A673 (cell line): ENCODE measurements at places on chromosomes 7 and 10. TPM values are rescaled to one million over a fixed set of nuclear protein-coding genes. Genes with fewer than 3 reads are reported as not detected.

The IGFBP1 gene
- not detected in 2 replicates for total RNA-seq

The TMEM176A gene
- total RNA-seq: 2.3 and 2.9 TPM in 2 replicates

DNA sequence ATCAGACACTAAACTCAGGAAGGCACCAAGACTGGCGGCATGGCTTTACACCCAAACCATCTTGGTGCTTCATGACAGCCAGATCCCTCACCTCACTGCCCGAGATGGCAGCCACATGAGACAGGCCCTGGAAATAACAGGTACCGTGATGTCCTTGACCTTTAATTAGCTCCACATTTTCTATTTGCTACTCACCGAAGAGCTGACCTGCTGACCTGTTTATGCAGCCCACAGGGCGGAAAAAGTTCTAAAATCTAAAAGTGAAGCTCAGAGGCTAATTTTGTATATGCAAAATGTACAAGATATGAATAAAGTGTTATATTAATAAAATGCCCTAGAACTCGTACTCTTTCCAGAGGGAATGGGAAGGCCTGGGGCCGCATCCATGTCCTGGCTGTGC lies 51.6 kb upstream of the RASGEF1A start:
- no peaks in the 10 kb centered on the region for H3K36me3 ChIP-seq
- H3K27ac ChIP-seq: no peak overlapping the region
- no peaks in the 10 kb centered on the region for H3K4me1 ChIP-seq
- no peak for DNase-seq

The CALCR gene
- total RNA-seq: not detected in 2 replicates

- H3K4me3 ChIP-seq: no peak overlapping the region
- no peak overlapping the region for H3K27ac ChIP-seq
- H3K36me3 ChIP-seq: no peaks in the 10 kb centered on the region
These were observed 270.3 kb downstream of the ELFN1 start for GRCh38 chr7:1940402-1940786.

DNA sequence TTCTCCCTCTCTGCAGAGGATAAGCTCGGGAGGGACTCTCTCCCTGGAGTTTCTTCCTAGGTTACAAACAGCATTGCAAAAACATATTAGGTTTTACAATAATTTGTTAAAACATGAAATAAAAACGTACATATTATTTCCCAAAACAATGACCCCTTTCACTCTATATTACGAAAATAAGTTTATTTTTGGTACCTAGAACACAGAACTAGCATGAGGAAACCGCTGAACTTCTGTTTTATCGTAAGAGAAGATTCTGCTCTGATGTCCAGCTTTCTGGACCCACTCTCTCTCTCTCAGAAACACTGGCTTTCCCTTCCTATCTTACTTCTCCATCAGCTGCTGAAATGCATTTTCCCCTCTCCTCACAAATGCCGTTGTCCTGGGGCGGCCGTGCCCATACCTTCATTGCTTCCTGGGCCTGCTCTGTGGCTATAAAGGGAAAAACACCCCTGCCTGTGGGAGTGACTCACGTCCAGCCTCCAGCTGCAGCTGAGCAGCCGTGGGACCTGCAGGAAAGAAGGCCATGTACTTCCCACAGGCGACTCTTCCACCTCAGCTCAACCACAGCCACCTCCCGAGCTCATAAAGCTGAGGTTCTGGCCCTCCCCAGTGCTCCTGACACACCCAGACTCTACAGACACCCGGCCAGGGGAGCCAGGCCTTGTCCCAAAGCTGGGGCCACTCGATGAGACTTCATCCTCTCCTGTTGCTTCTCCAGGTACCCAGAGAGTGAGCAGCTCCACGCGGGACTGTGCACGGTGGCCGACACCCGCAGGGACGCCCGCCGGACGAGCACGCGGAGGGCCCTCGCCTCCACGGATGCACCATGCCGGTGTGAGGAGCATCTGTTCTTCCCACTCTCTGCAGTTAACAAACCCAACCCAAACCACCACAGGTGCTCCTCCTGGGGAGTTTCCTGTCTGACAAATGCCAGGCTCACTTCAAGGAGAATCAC lies 3.1 kb downstream of the GPER1 start:
- H3K27ac ChIP-seq: no peak overlapping the region
- H3K27me3 ChIP-seq: no peaks in the 10 kb centered on the region
- no peak overlapping the region for H3K4me3 ChIP-seq
- H3K36me3 ChIP-seq: no peaks in the 10 kb centered on the region
- H3K4me1 ChIP-seq: peaks cover 12% of the 10 kb centered on the region
- no peak for DNase-seq

GRCh38 chr7:156504687-156505545 lies 135.7 kb upstream of the RNF32 start:
- H3K36me3 ChIP-seq: no peaks in the 10 kb centered on the region
- no peaks in the 10 kb centered on the region for H3K4me1 ChIP-seq
- no peaks in the 10 kb centered on the region for H3K27me3 ChIP-seq
- no peak overlapping the region for H3K4me3 ChIP-seq
- H3K27ac ChIP-seq: no peak overlapping the region

GRCh38 chr7:24152877-24153472 lies 131.0 kb upstream of the NPY start:
- DNase-seq: no peak
- H3K27me3 ChIP-seq: no peaks in the 10 kb centered on the region
- no peak overlapping the region for H3K4me3 ChIP-seq
- H3K27ac ChIP-seq: no peak overlapping the region
- H3K4me1 ChIP-seq: peaks cover 6% of the 10 kb centered on the region
- no peaks in the 10 kb centered on the region for H3K36me3 ChIP-seq

- no peak overlapping the region for H3K27ac ChIP-seq
- no peaks in the 10 kb centered on the region for H3K36me3 ChIP-seq
- no peaks in the 10 kb centered on the region for H3K27me3 ChIP-seq
These were observed 17.6 kb upstream of the IMPDH1 start for GRCh38 chr7:128427289-128427891.

The AKR1C4 gene
- total RNA-seq: not detected in 2 replicates

DNA sequence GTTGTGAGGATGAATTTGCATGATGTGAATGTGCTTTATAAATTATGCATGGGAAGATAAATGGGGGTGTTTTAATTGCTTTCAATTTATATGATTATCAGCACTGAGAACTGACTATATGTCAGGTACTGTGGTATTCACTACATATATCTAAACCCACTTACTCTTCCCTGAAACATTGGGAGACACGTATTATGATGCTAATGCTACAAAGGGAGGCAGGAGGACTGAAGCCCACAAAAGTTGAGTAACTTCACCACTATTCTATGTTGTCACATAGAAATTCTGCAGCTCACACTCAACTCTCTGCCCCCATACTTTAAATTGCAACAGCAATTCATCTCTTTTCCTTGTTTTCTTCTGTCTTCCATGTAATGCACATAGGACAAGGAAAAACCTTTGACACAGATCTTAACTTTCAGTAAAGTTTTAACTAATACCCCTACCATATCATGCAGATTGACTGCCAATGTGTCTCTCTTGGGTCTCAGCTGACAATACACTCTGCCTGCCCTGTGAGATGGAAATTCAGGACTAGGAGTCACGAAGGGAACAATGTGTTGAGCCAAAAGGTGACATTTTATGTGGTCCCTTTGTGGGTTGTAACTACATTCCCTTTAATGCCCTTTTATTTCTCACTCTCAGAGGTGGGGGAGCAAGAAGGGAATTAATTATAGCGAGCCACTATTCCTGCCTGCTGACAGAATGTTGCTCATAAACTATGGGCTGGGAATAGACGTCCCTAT lies 691.0 kb upstream of the SORCS1 start:
- H3K4me1 ChIP-seq: no peaks in the 10 kb centered on the region
- H3K36me3 ChIP-seq: no peaks in the 10 kb centered on the region
- no peak overlapping the region for H3K27ac ChIP-seq
- H3K27me3 ChIP-seq: no peaks in the 10 kb centered on the region

DNA sequence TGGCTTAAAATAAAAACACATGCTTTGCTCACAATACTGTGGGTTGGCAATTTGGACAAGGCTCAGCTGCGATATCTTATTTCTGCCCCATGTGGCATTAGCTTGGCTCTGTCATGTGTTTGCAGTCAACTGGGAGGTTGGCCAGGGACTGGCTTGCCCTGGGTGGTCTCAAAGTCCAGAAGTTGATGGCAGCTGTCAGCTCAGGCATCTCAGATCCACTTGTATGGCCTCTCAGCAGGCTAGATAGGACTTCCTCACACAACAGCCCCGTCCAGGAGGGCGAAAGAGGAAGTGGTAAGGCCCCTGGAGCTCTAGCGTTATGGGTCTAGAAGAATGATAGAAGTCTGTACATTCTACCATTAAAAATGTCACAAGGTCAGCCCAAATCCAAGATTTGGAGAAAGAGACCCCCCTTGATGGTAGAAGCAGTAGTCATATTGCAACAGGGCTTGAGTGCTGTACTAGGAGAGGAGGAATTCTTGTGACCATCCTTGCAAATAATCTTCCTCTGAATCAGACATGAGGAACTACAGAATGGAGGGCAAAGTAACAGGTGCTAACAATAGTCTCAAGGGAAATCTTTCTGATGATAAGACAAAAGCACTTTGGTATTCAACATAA lies 166.2 kb downstream of the FAM107B start:
- H3K4me3 ChIP-seq: no peak overlapping the region
- H3K27ac ChIP-seq: no peak overlapping the region
- H3K4me1 ChIP-seq: peaks cover 22% of the 10 kb centered on the region
- H3K27me3 ChIP-seq: no peaks in the 10 kb centered on the region
- DNase-seq: no peak

DNA sequence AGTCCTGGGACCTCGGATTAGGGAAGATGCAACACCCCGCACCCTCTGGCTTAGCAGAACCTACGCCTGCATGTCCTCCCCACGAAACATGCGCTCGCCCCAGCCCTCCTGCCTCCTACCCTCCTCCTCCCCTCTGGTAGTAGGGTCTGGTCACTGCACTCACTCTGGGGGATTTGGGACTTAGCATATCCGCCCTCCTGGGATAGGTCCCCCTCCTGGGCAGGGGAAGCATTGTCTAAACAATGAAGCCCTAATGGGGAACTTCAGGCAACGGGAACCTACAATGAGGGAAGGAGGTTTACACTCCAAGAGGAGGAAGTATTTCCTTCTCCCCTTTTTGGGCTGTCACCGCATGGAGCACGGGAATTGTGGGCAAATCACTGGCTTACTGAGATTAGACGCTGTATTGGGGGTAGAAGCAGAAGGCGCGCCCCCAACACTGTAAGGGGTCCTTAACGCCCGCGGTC lies 892 bp downstream of the CRHR2 start:
- peaks cover 9% of the 10 kb centered on the region for H3K4me1 ChIP-seq
- no peak for DNase-seq
- H3K36me3 ChIP-seq: no peaks in the 10 kb centered on the region
- H3K27me3 ChIP-seq: peaks cover 87% of the 10 kb centered on the region
- H3K27ac ChIP-seq: no peak overlapping the region

The EXOSC1 gene
- 52.7 and 56.4 TPM in 2 replicates for total RNA-seq

The CYP2C8 gene
- total RNA-seq: not detected in 2 replicates

DNA sequence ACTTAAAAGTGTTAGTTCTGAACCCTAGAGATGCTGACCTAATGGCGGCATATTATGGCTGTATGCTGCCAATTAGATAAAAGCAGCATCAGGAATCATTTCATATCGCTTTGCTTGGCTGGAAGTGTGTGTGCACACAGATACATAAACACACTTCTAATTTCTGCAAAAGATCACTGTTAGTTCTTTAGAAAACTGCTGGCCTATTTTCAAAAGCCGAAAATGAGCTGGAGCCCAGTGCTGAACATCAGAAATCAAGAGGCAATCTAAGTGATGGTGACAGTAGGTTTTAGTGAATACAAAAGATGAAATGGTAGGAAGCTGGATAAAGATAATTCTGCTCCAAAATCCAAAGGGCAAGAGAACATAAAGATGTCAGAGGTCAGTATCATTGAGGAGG lies 745.8 kb upstream of the LRRTM3 start:
- DNase-seq: no peak
- no peaks in the 10 kb centered on the region for H3K36me3 ChIP-seq
- no peak overlapping the region for H3K4me3 ChIP-seq
- no peaks in the 10 kb centered on the region for H3K4me1 ChIP-seq
- H3K27me3 ChIP-seq: no peaks in the 10 kb centered on the region

GRCh38 chr7:90655566-90655965 lies 59.4 kb downstream of the CDK14 start:
- H3K27ac ChIP-seq: peak overlapping the region; percentile 34
- H3K4me1 ChIP-seq: peaks cover 31% of the 10 kb centered on the region
- DNase-seq: peak; percentile 63

GRCh38 chr7:145860809-145861208 lies 255.8 kb upstream of the CNTNAP2 start:
- H3K27me3 ChIP-seq: no peaks in the 10 kb centered on the region
- no peak overlapping the region for H3K27ac ChIP-seq
- no peaks in the 10 kb centered on the region for H3K4me1 ChIP-seq
- no peak for DNase-seq

GRCh38 chr10:123284022-123284421 lies 129.8 kb downstream of the BUB3 start:
- no peak overlapping the region for H3K27ac ChIP-seq
- H3K27me3 ChIP-seq: no peaks in the 10 kb centered on the region
- H3K4me1 ChIP-seq: no peaks in the 10 kb centered on the region
- DNase-seq: no peak
- H3K36me3 ChIP-seq: no peaks in the 10 kb centered on the region
- no peak overlapping the region for H3K4me3 ChIP-seq

DNA sequence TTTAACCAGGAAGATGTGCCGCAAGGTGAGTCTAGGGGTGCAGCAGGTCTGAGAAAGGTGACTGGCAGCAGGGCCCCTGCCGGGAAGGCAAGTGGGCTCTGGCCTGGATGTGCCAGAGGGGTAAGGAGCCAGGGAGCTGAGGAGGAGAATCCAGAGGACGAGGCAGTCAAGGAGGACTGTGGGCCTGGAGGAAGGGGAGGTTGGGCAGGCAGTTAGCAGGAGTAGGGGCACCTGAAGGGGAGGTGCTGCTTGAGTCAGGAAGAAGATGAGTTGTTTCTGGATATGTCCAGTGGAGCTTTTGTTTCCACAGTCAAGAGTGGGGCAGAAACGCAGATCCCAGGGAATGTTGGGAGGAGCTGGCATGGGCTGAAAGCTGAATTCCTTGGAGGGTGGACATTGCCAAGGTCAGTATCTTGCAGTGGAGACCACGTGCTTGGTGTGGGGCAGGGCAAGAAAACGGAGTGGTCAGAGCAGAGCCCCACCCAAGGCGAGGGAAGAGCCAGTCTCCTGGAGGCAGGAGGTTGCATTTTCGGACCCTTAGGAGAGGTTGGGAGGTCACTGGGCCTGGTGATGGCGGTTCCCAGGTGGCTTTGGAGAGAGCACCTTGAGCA lies 34.0 kb downstream of the MINDY4 start:
- DNase-seq: no peak
- H3K4me1 ChIP-seq: no peaks in the 10 kb centered on the region
- H3K27ac ChIP-seq: no peak overlapping the region
- no peaks in the 10 kb centered on the region for H3K27me3 ChIP-seq
- no peaks in the 10 kb centered on the region for H3K36me3 ChIP-seq
